Activated T-cell treated with anti-CD3 and anti-CD28 coated beads for 1 hour (primary cell): ENCODE measurements at places on chromosomes 4 and X.

DNA sequence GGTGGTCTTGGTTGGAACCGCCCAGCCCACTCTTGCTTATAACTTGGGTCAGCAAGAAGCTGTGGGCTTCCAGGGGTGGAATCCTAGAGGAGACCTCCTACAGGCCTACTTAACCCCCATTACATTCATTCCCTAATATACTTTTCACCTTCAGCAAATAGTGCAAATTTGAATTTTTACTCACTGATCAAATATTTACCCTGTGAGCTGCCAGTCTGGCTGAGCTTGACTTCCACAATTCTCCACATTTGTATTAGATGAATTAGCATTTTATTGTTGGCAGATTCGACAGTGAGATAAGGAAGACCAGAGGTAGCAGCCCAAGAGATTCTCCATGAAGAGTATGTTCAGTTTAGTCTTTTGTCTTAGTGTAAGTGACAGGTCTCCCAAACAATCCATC, 199.6 kb downstream of the BCOR start:
- DNase-seq = no peak

DNA sequence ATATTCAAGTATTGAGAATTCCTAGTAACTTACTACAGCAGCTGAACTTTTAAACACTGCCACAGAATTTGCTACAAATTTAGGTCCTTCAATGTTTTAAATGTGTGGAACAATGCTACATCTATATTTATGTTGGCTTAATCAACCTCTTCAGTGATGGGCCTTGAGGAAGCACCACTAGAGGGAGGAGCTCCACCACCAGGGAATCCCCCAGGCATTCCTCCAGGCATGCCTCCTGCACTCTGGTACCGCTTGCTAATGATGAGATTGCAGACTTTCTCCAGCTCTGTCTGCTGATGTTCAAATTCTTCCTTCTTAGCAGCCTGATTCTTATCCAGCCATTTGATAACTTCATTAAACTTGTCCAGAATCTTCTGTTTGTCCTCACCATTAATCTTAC, 190.8 kb downstream of the HTR2C start:
- no peak for DNase-seq

DNA sequence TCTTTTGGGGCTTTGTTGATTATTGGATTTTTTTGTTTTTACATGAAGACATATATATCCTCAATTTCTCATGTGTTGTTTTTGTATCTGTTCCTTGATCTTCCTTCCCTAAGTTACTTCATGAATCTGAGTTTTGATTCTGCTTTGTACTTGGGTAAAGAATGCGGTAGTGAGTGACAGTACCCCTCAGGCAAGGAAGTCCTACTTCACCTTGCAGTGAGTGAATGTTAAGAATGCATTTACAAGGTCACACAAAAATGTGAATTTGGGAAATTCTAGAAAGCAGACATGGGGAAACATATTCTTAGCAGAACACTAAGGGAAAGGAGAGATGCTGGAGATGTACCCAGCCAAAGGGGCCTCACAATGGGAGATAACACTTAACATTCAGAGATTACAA, 373.1 kb upstream of the LCORL start:
- DNase-seq = no peak

DNA sequence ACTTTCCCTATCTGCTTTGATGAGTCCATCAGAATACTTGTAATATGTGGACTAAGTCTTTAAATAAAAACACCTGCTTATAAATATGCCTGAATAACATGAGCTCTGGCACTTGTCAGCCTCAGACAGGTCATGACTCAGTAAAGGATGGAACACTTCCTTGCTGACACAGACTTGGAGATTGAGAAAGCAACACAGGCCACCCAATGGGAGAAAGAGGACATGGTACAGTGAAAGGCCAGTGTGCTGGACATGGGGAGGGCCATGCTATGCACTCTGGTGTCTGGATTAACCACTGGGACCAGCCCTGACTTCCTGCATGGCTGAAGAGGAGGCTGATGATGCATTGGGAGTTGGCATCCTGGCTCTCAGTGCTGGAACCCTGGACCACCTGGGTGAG, 149.5 kb downstream of the DHRSX start:
- DNase-seq = no peak

- no peak for DNase-seq
Observed at GRCh38 chr4:121185960-121186359, 21.8 kb upstream of the TNIP3 start.

DNA sequence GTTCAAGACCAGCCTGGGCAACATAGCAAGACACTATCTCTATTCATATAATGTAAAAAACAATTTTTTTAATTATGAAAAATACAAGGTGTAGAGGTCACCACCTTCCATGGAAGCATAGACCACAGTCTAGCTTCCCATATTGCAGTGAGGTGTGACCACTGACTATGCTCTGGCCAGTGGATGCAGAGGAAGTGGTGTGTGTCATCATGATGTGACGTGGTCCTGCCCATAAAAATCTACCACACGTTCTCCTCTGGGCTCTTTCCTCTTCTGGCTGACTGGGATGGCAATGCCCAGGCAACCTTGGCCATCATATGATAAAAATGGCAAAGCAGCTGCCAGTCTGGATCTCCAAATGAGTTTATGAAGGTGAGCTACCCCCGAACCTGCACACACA, 65.7 kb downstream of the RBM47 start:
- no peak for DNase-seq

DNA sequence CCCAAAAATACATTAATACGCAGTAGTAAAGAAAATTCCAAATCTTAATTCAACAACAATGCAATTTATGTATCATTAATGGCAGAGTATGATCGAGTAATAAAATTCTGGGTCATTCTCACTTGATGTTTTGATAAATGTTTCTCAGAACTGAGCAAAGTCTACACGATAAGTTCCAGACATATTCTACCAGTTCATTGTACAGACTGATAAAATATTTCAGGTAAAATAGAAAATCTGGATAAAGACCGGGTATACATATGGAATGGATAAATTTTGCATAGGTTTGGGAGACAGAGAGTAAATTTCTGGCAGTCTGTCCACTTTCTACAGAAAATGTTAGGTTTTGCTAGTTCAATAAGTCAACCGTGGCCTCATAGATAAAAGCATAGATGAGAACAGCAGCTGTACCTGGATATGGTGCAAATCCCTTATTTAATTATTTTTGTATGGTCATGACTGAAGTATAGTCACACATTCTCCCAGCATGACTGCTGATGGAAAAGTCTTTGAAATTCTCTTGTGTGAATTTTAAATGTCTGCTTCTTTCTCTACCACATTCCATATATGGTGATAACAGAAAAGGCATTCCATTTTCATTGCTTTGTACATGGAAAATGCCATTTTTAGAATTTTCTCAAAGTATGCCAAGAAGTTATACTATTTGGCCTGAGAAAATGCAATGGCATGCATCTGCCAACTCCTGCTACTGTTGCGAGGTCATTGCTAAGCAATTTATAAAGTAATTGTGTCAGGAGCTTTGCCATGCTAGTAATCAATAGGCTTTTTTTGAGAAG, 301.9 kb upstream of the ARSJ start:
- DNase-seq = no peak

- no peak for DNase-seq
Observed at GRCh38 chr4:2486981-2487380, 18.1 kb downstream of the RNF4 start.

DNA sequence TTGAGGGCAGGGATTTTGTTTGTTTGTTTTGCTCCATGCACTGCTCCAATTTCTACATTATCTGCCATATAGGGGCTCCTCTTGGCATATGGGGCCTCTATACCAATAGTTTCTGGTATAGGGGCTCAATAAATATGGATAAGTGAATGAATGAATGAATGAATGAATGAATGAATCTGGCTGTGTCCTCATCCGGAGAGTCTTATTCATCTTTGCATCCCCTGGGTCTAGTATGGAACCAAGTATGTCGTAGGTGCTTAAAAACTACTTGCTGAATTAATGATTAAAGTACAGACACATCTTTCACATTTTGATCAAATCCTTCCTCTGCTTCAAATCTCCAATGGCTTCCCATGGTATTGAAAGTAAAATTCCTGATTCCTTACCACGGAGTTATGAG, 80.1 kb downstream of the DRD5 start:
- DNase-seq = no peak

- DNase-seq = no peak
Observed at GRCh38 chr4:48271626-48272025, 2.0 kb upstream of the TEC start.

DNA sequence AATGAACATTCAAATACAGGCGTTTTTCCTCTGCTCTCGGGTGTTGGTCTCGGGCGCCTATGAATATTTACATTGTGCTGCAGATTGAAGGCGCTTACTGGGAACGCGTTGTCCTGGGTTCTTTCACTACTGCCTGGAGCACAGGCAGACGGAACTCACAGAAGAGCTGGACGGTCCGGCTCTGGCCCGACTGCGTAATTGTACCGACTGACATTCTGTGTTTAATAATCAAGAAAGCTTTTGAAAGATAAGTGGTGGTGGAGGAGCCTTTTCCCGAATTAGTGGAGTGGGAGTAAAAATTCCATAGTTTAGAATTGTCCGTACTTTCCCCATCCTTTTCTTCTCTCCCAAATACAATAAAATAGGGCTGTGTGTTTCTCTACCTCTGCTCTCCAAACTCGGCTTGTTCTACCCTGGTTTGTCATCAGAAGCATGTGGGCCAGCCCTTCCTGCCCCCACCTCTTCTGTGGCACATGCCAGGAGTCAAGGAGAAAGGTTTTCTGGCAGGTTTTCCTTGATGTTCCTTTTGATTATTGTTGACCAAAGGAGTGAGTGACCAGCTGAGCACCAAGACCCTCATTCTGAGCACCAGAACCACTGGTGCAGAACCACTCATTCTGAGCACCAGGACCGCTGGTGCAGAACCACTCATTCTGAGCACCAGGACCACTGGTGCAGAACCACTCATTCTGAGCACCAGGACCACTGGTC, 2.3 kb downstream of the FHDC1 start:
- DNase-seq = no peak

GRCh38 chrX:68843992-68844391, 15.2 kb downstream of the EFNB1 start:
- DNase-seq = no peak

- DNase-seq = no peak
Observed at GRCh38 chr4:156959298-156959702, 12.3 kb downstream of the PDGFC start.

- no peak for DNase-seq
Observed at GRCh38 chr4:25401066-25401465, 24.0 kb downstream of the ANAPC4 start.

GRCh38 chr4:38160487-38161207, 200.4 kb downstream of the PTTG2 start:
- no peak for DNase-seq

GRCh38 chr4:6773106-6773505, 9.4 kb upstream of the KIAA0232 start:
- no peak for DNase-seq

DNA sequence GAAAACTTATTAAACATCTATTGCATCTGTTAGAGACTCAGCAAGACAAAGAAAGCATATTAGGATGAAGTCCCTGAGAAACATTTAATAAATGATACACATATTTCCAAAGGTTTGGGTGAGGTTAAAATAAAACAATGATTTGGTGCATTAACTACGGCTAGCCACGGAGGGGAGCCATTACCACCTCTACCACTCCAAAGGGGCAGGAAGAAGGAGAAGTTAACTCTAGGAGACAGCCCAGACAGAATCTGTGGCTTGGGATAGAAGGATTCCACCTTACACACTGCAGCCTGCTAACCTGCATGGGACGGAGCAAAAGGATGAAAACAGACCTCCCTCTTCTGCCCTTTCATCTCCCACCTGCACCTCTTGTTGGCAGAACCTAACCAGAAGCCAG, 189.1 kb upstream of the C1QTNF7 start:
- DNase-seq = no peak

- no peak for DNase-seq
Observed at GRCh38 chrX:135416546-135416945, 5.2 kb upstream of the SMIM10L2A start.

- no peak for DNase-seq
Observed at GRCh38 chrX:47514533-47515235, 31.7 kb upstream of the ZNF41 start.

- no peak for DNase-seq
Observed at GRCh38 chr4:3410401-3411135, 31.2 kb upstream of the HGFAC start.

GRCh38 chr4:5930456-5930855, 37.6 kb upstream of the CRMP1 start:
- DNase-seq = no peak

- no peak for DNase-seq
Observed at GRCh38 chr4:139603576-139604410, 47.8 kb upstream of the SETD7 start.
